Non-pigmented ciliary epithelial cell (primary cell): ENCODE measurements at places on chromosomes 12 and 14.

GRCh38 chr12:52078276-52078675, 1.2 kb upstream of the SMIM41 start:
- no peak for DNase-seq

- no peak for DNase-seq
Observed at GRCh38 chr14:74786796-74787315, 23.7 kb downstream of the YLPM1 start.

DNA sequence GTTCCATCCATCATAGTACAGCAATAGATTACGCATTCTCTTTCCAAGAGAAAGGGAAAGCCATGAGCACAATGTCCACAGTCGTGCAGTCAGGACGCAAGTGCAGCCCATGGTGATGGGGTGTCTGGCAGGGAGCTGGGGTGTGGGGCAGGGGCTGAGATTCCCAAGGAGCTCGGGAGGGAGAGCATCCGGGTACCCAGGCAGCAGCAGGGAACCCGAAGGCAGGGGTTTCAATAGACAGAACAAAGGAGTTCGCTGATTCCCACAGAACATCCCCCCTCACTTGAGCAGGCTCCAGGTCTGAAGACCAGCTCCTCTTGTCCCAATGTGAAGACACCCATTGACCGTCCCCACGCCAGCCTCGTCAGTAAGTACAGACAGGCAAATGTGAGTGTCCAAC, 13.5 kb downstream of the ANHX start:
- DNase-seq, result no peak

DNA sequence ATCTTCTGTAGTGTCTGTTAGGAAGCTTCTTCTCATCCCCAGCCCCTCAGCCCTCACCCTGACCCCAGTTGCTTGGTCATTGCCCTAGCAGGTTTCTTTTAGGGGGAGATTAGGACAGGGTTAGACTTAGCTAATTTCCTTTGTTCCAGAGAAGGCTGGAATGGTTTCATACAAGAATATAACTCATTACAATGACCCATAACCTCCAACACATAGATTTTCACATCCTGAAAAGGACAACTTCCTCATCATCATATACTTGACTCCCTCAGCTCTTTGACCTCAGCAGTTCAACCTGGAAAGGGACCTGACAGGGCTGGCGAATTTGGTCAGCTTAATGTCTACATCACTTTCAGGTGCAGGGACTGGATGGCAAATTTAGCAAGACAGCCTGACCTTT, 8.0 kb upstream of the BHLHE41 start:
- no peak for DNase-seq

DNA sequence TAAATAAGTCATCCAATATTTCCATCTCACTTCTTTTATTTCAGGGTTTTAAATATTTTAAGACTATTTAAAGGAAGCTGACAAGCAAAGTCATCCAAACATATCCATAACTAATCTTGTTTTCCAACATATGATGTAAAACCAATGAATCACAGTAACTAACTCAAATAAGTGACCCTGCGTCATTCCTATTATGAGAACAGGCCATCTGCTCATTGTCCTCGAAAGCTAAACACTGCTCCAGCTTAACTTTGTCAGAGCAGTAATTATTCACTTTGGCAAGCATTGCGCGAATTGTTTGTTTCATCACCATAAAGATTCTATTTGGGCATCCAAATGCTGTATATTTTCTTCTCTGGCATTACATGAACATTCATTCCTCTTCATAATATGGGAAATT, 99.1 kb downstream of the CAPZA3 start:
- DNase-seq, result no peak

DNA sequence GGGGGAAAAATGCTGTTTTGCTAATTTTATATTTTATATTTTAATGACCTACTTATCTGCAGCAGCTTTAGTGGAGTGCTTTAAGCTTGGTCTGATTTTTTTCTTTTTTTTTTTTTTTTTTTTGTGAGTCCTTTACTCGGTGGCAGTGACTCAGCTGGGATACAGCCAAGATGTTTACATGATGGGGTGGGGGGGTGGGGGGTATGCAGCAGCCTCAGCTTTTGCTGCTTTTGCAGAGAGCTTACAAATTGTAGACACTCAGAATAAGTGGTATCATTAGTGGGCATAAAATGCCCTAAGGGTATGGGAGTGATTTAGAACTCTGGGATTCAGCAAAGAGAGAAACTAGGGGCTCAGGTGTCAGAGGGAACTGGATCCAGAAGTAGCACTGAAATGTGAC, 38.2 kb upstream of the ARHGAP5 start:
- no peak for DNase-seq

DNA sequence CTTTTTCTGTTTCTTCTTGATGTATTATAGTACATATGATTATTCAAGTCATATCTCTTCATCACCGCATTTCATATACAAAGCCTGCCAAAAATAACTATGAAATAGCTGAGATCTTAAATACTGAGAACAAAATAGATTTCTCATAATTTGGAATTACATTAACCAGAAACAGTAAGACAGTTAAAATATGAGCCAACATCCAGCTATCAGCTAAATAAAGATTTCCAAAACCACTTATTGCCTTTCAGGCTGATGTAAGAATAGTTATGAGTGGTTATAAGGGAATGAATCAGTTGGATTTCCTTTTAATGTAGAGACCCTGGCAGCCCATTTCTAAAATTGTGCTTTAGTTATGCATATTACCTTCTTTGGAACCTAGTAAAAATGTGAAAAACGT, 47.4 kb downstream of the TMEM117 start:
- DNase-seq, result no peak

- DNase-seq, result no peak
Observed at GRCh38 chr12:48022180-48022521, 17.9 kb upstream of the COL2A1 start.

GRCh38 chr12:105580821-105581352, 250.4 kb downstream of the C12orf75 start:
- no peak for DNase-seq

- DNase-seq, result no peak
Observed at GRCh38 chr12:76375470-76375869, 27.3 kb upstream of the BBS10 start.

DNA sequence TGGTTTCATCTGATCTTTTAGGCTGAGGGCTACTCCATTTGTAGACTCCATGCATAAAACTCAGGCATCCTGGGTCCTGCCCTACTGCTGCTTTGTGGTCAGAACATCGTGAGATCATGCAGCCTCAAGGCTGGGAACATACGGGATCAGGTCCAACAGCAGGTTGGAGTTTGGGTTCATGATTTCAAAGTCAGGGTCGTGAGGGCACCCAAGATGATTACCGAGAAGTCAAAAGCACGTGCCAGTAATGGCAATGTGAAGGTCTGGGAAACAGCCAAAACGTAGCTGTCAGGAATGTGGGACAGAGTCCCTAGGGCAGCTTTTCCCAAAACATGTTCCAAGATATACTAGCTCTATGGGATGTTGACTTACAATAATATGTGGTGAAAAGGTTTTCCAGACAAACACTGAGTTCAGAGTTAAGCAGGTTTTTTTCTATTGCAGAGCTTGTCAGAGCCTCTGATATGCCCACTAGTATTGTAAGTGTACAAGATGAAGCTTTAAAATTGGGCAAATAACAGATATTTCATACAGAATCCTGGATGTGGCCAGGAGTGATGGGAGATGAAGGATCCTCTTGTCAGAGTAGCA, 130.3 kb upstream of the DNM1L start:
- no peak for DNase-seq

GRCh38 chr12:46921764-46922133, 96.0 kb upstream of the SLC38A4 start:
- DNase-seq, result no peak

GRCh38 chr14:75196468-75196867, 20.1 kb upstream of the TMED10 start:
- no peak for DNase-seq

GRCh38 chr14:73231981-73232851, 5.1 kb upstream of the PAPLN start:
- DNase-seq, result no peak

DNA sequence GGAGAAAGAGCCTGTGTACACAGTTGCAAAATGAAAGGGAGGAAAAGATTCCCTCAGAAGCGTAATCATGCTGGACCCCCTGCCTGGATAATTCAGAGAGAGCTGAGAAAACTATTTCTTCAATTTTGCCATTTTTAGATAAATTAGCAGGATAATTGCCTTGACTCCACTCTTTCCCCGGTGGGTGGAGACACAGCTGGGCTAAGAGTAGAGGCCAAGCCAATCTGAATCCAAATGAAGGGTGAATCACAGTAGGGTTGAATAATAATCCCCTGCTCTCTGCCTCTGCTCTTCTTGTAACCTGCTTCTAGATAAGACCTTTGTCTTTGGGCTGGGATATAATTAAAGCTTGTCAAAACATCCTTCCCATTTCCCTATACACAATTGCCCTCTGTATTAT, 150.1 kb downstream of the CAPZA3 start:
- DNase-seq, result no peak

- no peak for DNase-seq
Observed at GRCh38 chr12:41924111-41924510, 220.6 kb downstream of the GXYLT1 start.

DNA sequence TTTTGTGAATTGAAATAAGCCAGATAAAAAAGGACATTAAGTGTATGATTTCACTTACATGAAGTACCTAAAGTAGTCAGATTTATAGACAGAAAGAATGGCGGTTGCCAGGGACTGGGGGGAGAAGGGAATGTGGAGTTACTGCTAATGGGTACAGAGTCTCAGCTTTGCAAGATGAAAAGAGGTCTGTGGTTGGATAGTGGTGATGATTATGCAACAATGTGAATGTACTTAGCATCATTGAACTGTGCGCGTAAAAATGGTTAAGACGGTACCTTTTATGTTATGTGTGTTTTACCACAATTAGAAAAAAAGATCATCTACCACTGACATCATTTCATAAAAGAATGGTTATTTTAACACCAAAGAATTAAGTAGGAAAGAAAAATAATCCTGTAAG, 35.9 kb downstream of the RNFT2 start:
- DNase-seq, result no peak

- DNase-seq, result no peak
Observed at GRCh38 chr14:79656056-79656455, 555.2 kb downstream of the DIO2 start.

GRCh38 chr14:77681196-77682157, 26.3 kb downstream of the ALKBH1 start:
- no peak for DNase-seq

DNA sequence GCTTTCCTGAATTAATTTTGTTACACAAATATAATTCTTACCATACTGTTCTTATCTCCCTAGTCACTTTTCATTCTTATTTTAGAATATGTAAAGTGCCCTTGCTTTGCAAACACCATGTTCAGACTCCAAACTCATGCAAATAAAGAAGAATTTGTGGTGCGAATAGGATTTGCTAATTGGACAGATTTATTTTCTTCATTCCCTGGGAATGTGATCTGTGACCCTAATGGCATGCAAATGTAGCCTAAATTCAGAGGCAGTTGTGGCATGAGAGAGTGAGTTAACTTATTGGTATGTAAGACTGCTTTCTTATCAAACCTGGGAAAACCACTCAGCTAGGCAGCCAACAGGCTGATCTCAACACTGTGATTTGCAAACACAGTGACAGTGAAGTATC, 10.0 kb downstream of the CAPZA3 start:
- peak; percentile 89 for DNase-seq
